Thoracic aorta endothelial cell (primary cell): ENCODE measurements at places on chromosomes 2 and 18. TPM values are rescaled to one million over a fixed set of nuclear protein-coding genes. Genes with fewer than 3 reads are reported as not detected.

Gene FAHD2A
- total RNA-seq, result 23.0 and 29.6 TPM in 2 replicates

Gene CFAP221
- total RNA-seq, result 0.27 TPM in 1 of 2 replicates, not detected in the other

Gene NCKAP5
- total RNA-seq, result 0.50 and 1.5 TPM in 2 replicates

Gene SERPINB13
- total RNA-seq, result 0.13 TPM in 1 of 2 replicates, not detected in the other

Gene RUFY4
- total RNA-seq, result not detected in 2 replicates

Gene PDE1A
- total RNA-seq, result 0.07 and 0.27 TPM in 2 replicates

Gene KCNK3
- total RNA-seq, result not detected in 2 replicates

Gene CNRIP1
- 67.6 and 77.0 TPM in 2 replicates for total RNA-seq

Gene CMPK2
- 1.1 and 1.9 TPM in 2 replicates for total RNA-seq

Gene L3MBTL4
- under 0.01 and 0.57 TPM in 2 replicates for total RNA-seq

Gene PCBP1
- 74.9 and 104 TPM in 2 replicates for total RNA-seq

Gene GCG
- total RNA-seq, result not detected in 2 replicates

Gene CDKL4
- 0.86 and 0.93 TPM in 2 replicates for total RNA-seq

Gene MCFD2
- total RNA-seq, result 185 and 276 TPM in 2 replicates

Gene PAIP2B
- total RNA-seq, result 0.53 and 1.2 TPM in 2 replicates
